ENCODE measurements at places on chromosomes 4 and X.

DNA sequence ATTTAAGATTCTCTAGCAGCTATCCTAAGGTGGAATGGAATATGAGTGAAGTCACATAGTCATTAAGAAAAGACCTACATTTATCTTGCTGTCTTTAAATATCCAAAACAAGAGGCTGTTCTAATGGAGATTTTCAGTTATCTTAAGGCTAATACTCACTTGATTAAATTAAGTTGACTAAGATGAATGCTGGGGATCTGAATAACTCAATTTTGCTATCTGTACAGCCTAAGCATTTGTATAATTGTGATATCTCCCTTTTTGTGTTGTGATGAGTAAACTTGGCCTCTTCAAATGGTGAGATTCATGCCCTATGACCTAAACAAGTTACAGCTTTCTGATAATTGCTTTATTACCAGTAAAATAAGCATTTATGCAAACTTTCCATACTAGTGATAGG lies 13.6 kb upstream of the GUCY1A1 start:
- no peak for DNase-seq

GRCh38 chrX:30533266-30533665 lies 44.3 kb downstream of the TASL start:
- no peak for DNase-seq

GRCh38 chr4:123014038-123014437 lies 91.6 kb upstream of the NUDT6 start:
- no peak for DNase-seq

DNA sequence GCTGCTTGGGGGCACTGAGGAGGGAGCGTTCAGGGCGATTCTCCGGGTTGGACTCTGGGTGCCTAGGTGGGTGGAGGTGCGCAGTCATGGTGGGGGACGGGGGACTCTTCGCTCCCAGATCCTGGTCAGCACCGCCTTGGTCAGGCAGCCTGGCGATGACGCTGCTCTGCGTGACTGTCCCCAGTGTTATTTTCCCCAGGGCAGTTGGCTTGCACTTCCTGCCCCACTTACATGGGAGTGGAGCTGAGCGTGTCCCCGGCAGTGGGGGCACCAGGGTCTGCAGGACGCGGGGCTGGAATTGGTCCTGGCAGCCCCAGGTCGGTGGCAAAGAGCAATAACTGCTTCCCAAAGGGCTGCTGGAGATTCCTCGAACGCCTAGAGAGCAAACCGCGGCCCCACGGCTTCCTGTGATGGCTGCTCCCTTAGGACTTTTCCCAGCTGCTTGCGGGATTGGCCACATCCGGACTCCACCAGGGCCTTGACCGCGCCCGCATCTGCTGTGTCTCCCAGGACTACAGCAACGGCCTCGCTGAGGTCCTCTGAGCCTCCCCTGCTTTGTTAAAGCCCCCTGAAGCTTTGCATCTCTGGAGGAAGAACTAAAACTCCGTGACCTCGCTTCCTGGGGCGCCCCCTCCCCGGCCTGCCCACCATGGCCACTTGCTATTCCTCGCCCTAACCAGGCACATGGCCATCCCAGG lies 35.3 kb upstream of the GPR78 start:
- no peak for DNase-seq

GRCh38 chrX:31297881-31298280 lies 226.0 kb upstream of the FTHL17 start:
- DNase-seq = no peak

DNA sequence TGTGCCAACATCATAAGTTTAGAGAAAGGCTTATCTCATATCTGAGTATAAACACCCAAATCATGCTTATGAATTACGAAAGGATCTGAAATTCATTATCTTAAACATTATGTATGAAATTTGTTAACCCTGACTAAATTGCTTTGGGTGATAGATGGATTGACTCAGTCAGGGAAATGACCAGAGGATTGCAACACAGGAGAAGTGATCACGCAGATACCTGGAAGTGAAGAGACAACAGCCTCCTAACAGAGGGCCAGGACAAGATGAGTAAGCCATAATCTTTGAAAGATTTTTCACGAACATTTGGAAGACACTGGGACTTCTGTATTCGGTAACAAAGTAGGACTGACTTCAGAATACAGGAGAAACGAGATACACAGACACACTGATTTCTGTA lies 363.4 kb downstream of the DMD start:
- no peak for DNase-seq

DNA sequence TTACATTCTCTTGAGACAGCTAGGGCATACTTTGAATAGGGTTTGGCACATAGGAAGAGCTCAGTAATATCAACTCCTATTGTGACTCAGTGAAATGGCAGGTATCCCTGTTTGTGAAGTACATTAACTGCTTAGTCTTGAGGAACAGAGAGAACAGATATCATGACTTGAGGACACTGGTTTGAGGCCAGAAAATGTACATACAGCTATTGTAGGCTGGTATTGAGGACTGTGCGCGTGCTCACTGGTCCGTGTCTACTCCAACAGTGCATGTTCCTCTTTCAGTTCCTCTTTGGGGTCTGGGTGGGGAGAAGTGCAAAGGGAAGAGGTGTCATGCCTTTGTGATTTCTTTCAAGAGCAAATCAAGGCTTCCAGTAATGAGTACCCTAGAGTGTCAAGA lies 34.6 kb upstream of the TBC1D9 start:
- DNase-seq = no peak

DNA sequence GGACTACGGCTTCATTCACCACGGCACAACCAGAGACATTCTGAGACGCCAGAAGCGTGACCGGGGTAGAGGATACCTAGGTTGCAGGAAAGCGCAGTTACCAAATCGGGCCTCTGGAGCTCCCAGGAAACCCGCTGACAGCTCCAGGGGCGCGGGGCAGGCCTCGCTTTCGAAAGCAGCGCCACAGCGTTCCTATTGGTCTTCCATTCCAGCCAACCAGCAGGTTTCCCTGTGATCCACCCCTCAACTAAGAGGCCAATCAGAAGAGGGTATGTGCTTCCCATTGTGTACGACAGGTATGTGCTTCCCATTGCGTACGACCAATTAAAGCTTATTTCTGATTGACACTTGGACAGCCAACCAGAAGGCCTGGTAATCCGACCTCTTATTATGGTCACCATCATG lies 14.9 kb downstream of the SNX12 start:
- no peak for DNase-seq

- no peak for DNase-seq
Measured at GRCh38 chr4:135564090-135564489, 1362.5 kb upstream of the PABPC4L start.

- no peak for DNase-seq
Measured at GRCh38 chr4:28278676-28279075, 1418.0 kb downstream of the STIM2 start.

DNA sequence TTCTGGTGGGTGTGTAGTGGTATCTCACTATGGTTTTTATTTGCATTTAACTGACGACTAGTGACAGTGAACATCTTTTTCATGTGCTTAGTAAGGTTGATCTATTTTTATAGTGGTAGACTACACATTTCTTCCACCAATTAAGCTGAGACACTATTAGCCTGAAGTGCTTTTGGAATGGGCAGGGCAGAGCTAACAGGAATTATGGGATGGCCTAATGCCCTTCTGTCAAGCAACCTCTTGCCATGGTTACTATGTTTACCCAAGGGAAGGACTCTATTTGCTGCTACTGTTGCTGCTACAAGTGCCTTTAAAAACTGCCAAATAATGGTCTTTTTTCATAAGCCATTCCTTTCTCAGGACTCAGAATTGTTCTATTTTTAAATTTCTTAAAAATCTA lies 676.7 kb upstream of the ACTRT1 start:
- DNase-seq = no peak

- no peak for DNase-seq
Measured at GRCh38 chr4:145041378-145041777, 56.6 kb downstream of the ANAPC10 start.

DNA sequence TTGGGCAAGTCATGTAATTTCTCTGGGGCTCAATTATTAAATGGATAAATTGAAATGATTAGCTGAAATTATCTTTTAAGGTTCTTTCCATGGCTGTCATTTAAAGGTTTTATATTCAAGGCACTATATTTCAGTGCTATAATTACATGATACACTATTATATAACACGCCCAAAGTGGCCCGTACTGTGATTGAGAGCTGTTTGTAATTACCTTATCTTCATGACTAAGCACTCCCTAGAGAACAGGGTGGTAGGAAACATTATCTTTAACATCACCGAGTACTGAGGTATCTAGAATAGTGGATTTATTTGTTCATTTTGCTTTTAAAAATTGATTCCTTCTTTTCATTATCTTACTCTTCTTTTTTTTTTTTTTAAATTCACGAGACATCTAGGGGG lies 79.0 kb downstream of the DIAPH2 start:
- no peak for DNase-seq

DNA sequence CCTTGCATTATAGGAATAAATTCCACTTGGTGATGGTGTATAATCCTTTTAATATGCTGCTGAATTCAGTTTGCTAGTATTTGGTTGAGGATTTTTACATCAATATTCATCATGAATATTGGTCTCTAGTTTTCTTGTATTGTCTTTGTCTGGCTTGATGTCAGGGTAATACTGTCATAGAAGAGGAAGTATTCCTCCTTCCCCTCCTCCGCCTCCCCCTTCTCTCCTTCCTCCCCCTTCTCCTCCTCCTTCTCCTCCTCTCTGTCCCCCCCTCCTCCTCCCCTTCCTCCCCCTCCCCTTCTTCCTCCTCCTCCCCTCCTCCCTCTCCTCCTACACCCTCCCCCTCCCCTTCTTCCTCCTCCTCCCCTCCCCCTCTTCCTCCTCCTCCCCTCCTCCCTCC lies 65.8 kb downstream of the RGS12 start:
- DNase-seq = no peak

DNA sequence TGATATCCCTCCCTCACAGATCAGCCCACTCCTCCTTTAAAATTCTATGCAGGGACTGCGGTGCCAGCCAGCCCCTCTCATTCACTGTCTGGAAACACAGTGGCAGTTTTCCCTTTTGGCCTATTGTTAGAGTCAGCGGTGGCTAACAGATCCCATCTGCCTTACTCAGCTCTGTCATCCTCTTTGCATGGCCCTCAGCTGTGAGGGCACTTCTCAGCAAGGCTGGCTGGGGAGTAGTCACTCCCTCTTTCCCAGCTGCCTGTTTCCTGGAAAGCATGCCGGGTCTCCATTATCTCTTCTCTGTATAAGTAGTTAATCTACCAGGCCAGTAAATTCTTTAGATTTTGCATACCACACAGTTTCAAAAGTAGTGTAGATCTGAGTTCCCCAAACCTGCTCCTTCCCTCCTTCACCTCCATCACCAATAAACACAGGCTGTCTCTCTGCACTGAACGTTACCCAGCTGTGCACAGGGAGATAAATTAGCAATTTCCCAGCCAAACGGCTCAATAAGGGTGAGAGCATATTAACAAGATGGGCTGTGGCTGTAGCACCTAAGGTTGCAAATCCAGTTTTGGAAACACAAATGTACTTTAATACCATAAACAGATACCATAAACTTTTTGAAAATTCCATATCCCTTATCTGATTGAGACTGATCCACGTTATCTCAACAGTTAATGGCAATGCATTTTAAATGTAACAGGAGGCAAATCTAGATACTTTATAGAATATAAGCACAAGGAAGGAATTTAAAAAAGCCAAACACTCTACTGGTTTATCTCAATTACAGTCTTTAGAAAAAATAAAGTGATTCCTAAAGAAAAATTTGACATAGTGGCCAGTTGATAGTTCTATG lies 229.3 kb downstream of the ANKRD50 start:
- no peak for DNase-seq

DNA sequence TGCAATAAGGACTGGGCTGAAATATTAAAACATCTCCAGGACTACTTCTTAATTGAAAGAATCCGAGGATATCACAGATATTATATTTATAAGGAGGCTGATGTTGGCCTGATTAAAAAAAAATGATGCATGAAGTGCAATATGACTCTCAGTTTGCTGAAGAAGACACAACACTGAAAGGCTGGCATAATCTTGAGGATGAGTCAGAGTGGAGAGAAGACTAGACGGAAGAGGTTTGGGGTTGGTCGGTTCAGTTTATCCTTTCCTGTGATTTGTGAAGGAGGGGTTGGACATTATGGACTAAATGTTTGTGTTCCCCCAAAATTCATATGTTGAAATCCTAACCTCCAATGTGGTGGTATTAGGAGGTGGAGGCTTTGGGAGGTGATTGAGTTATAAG lies 170.3 kb downstream of the CORIN start:
- DNase-seq = no peak

DNA sequence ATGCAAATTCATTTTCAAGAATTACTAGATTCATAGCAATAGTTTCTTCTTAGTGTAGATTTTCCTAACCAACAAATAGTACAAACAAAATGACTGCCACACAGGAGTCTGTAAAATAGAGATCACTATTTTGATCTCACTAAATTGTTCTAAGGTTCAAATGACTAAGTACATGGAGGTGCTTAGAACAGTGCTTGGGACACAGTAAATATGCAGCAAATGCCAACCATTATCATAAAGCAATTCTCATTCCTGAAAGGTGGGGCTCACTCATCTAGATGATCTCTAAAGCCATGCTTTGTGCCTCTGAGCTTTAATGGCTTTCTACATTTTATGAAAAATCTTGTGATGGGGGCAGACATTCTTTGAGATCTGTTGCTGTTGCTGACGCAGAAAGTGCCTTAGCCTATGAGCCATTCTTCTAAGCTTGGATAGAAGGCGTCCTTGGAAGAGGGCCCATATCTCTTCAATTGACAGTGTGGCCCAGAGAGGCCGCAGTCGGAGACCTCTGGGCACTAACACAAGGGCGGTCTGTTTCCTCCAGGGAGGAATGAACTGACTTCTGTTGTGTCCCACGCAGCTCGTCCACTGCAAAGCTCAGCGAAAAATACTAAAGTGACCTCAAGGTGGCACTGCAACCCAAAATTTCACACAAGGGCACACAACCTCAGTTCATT lies 23.5 kb downstream of the TLR10 start:
- DNase-seq = peak; percentile 12

DNA sequence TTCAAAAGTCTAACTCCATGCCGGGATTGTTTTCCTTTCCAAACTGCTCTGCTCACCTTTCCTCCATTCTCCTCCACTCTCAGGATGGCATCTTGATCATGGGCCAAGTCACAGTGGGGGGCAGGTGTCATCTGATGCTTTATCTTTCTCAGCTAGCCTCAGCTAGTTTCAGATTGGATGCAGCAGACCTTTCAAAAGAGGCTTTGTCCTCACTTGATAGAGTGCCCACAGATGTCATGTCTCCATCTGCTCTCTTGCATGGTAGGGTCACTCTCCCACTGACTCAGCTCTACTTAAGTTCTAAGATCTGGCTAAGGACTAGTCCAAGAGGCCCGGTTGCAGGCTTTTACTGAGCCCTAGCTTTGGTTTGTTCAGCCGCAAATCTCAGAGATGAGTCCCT lies 341.8 kb upstream of the GALNT7 start:
- DNase-seq = no peak

DNA sequence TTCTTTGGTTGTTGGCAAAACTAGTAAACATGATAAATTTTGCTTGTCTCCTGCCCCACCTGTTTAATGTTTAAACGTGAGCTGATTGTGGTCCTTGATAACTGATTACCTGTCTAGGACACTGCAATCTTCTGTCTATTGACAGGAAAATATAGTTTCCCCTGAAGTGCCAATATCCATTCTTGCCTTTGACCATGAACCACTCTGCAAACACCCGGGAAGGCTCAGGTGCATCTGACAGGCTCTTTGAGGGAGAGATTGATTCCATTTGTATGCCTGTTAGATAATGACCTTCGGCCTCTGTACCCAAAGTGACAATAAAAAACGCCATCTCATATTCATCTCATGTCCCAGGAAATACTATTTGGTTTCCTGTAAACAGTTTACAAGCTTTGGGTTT lies 453.0 kb downstream of the CENPC start:
- DNase-seq = no peak
